ENCODE measurements at places on chromosomes 5 and 9. TPM values are rescaled to one million over a fixed set of nuclear protein-coding genes. Genes with fewer than 3 reads are reported as not detected.

XRCC4 gene
- polyA plus RNA-seq: 11.0 TPM

ANAPC2 gene
- 35.5 TPM for polyA plus RNA-seq

PCAT7 gene
- polyA plus RNA-seq: 0.33 TPM

PCDHA13 gene
- not detected for polyA plus RNA-seq

C9 gene
- polyA plus RNA-seq: 0.23 TPM

PCDHGB4 gene
- polyA plus RNA-seq: 6.5 TPM

DNA sequence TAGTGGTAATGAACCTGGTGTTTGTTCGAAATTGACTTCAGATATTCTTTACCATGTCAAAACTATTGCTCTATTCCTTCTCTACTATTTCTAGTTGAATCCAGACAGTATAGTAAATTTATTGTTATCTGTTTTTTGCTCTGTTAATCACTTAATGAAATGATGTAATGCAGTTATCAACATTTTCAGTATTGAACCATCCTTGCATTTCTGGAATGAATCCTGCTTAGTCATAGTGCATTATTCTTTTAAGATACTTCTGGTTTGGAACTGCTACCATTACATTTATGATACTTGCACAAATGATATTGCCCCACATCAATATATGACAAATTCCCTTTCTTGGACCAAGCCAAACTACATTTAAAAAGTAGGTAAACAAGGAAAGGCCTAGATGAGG lies 554.0 kb upstream of the KLF4 start:
- no peak for DNase-seq

- no peak for DNase-seq
Measured at GRCh38 chr5:139265001-139265400, 28.5 kb upstream of the MATR3 start.

GRCh38 chr5:110932755-110933488 lies 138.6 kb upstream of the TSLP start:
- no peak for DNase-seq

- DNase-seq: no peak
Measured at GRCh38 chr5:10155897-10156667, 93.6 kb downstream of the ATPSCKMT start.

DNA sequence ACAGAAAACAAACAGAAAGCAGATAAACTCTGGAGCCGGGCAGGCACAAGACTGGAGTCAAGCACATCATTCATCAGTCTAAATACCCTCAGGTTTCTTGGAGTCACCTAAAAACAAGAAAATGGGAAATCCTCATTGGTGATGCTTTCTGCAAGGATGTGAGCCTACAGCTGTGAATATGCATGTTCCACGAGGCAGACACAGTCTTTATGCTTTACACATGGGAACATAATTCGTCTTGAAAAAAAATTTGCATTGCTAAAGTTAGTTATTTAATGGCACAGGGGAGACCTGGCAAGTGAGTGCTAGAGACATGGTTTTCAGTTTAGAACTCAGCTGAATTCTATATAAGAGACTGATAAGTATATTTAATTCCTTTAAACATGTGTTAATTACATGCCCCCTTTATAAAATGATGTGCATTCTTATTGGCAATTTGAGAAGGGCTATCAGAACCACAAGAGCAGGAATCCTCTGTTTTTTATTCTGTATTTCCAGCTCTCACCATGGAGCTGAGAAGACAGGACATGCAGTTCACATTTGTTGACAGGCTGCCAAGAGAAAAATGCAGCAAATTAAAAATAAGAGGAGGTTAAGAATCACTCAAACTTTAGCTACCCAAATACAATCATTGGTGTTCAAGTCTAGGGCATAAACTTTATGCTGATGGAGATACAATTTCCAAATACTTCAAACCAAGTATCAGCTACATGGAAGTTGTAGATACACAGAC lies 438.0 kb upstream of the MPDZ start:
- DNase-seq: no peak

DNA sequence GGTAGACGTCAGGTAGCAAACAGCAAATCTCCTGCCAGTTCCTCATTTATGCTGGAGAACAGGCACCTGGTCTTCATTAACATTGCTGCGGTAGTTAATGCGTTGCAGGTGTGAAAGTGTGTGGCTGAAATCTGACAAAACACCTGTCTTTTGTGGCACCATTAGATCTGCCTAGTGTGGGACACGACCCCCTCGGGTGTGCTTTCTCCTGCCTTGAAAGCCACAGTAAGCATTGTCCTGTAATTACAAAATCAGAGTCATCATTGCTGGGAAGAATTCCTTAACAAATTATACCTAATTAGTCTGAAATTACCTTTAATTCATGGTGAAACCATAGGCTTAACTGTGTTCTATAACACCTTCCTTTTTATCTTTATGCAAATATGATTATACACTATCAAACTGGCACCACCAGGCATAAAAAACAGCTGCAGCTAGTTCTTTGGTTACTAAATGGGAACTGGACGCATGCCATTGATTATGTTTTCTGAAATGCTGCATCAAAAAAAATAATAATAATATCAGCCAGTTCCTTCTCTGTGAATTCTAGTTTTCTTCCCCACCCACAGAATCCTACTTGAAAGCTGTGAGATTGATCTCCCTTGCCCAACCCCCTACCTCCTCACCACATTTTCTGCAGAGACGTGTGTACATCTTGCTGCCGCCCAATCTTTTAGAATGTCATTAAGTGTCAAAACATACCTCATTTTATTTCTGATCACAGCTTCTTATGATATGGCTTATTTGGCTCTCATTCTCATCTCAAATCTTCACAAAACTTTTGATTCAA lies 374.0 kb downstream of the NFIB start:
- DNase-seq: no peak

- DNase-seq: no peak
Measured at GRCh38 chr9:98317134-98317857, 61.8 kb upstream of the TBC1D2 start.

DNA sequence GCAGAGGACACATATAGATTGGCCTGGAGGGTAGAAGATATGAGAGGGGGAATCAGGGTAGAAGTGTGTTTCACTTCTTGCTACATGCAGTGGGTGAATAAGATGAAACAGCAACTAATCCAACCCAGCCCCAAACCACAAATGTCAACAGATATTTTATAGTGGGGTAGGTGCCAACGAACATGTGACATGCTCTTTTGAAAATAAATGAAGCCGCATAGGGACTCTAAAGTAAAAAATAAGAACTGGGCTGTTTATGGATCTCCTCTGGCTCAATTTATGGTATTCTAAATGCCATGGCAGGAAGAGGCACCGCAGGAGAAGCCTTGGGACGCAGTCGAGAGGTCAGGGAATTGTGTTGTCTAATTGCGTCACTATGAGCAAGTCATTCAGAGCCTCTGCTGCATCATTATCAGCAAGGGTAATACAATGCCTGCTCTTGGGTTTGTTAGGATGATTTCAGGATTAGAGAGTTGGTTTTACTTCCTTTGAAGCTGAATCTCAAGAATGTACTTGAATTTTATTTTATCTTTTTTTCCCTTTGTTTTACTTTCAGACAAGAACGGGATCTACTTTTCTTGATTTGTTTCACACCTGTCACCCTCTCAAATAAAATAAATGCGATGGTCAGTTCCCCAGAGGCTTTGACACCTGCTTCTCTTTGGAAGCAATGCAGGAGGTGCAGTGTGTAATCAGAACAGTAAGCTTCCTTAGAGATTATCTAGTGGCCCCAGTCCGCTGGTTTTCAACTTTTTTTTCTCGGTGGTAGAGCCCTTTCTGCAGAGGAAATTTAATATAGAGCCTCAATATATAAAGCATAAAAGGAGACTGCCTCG lies 375.6 kb upstream of the CLINT1 start:
- no peak for DNase-seq

DNA sequence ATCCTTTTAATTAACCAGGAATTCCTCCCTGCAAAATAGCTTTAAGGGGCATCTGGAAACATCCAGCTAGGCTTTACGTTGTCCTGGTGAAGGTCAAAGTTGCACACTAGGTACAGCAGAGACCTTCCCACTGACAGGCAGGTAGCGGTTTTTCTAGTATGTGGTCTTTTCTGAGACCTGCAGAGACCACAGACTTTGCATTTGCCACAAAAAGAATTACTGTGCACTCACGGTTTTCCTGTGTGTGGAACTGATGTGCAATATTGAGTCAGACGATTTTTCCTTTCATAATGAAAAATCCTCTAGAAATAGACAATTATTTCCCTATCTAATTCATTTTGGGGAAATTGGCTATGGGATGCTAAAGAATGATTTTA lies 417.0 kb upstream of the ADAMTSL1 start:
- DNase-seq: no peak

GRCh38 chr9:33524306-33524947 lies 376 bp downstream of the ANKRD18B start:
- DNase-seq: peak; percentile 11

DNA sequence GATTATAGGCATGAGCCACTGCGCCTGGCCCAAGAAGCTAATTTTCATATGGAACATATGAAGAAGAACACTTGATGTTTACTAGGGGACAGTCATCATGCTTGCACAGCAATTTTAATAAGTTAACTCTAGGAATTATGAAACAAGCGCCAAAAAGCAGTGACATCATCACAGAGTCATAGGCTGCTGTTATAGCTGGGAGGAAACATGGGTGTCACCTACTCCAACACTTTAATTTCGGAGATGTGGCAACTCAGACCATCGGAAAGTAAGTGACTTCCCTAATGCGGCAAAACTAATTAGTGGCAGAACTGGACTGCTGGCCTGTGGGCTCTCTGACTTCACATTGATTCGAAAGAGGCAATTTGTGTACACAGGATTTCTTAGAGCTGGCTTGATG lies 38.1 kb upstream of the EQTN start:
- DNase-seq: no peak

- no peak for DNase-seq
Measured at GRCh38 chr9:4298255-4299004, 1.4 kb downstream of the GLIS3 start.

DNA sequence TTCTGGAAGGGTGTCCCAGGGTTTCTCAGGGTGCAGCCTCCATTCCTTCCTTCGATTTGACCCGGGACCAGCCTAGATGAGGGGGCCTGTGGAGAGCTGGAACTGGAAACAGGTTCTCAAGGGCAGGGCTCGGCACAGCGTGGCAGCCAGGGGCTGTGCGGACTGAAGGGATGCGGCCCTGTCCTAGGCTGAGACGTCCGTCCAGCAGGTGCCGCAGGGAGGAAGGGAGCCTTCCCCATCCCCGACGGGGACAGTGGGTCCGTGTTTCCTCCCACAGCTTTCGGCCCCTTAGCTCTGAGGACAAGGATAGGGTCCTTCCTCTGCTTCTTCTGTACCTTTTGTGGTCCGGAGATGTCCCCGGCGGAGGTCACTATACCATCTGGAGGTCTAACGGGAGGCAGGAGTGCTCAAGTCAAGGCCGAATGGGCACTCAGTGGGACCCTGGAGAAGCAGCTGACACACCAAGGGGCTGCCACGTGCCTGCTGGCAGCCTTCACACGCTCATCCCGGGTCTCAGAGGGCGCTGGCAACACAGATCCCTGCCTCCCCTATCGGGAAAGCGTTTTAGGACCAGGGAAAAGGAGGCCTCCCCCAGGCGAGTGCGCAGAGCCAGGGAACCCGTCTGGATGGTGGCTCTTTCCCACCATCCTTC lies 49.9 kb downstream of the USP20 start:
- DNase-seq: no peak

GRCh38 chr9:104860263-104860662 lies 67.7 kb downstream of the ABCA1 start:
- no peak for DNase-seq

DNA sequence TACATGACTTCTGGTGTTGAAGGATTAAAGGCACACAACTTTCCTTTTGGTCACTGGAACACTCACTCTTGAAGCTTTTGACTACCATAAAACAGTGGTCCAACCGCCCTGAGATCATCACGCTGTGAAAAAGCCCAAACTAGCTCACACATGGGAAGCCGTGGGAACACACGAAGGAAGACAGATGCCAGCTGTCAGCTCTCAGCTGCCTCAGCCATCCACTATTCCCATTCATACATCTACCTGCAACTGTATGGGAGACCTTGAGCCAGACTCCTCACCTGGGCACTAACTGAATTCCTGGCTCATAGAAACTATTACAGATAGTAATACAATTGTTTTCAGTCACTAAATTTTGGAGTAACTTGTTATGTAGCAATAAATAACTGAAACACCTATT lies 246.1 kb downstream of the MSX2 start:
- DNase-seq: no peak

DNA sequence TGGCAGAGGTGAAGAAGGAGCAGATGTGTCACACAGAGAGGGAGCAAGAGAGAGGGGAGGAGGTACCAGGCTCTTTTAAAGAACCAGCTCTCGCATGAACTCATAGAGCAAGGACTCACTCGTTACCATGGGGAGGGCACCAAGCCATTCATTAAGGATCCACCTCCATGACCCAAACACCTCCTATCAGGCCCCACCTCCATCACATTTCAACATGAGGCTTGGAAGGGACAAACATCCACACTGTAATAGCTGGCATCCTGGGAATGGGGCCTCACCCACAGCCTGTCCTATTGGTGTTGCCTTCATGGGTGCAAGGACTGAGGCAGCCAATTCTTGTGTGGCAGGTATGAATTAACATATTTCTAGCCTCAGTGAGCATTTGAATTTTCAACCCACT lies 11.6 kb upstream of the TNFAIP8 start:
- no peak for DNase-seq
